ENCODE measurements at places on chromosomes 7 and 10. TPM values are rescaled to one million over a fixed set of nuclear protein-coding genes. Genes with fewer than 3 reads are reported as not detected.

DNA sequence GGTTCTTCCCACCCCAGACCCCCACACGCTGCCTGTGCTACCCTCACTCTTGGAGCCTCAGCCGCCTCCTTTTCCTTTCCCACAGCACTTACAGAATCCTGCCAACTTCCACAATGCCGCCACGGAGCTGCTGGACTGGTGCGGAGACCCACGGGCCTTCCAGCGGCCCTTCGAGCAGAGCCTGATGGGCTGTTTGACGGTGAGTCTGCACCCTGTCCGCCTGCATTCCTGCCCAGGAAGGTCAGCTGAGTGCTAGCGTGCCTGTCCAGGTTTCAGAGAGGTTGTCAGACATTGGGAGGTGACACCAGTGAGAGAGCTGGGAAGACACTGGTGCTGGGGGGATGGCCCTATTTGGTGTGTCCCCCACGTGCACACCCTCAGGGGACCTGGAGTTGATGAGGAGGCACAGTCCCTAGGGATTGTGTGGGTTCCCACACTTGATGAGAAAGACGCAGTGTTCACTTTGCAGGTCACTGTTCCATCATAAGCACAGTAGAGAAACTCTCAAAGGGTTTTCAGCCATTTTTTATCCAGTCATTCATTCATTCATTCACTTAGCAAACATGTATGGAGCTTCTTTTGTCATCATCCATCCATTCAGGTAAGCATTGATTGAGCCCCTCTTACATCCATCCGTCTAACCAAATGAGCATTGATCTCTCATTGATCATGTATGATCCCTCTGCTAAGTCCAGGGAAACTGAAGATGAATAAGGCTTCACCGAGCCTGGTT is 138.9 kb upstream of the PPIF start:
- H3K27me3 ChIP-seq: no peaks in the 10 kb centered on the region
- no peak for DNase-seq
- H3K36me3 ChIP-seq: peaks cover 89% of the 10 kb centered on the region
- H3K4me1 ChIP-seq: no peaks in the 10 kb centered on the region
- no peak overlapping the region for H3K27ac ChIP-seq
- H3K4me3 ChIP-seq: no peak overlapping the region

GRCh38 chr10:8061274-8062211 is 7.1 kb downstream of the GATA3 start:
- H3K36me3 ChIP-seq: no peaks in the 10 kb centered on the region
- H3K27ac ChIP-seq: no peak overlapping the region
- no peaks in the 10 kb centered on the region for H3K27me3 ChIP-seq
- DNase-seq: no peak

GRCh38 chr10:75294518-75294865 is 58.7 kb upstream of the COMTD1 start:
- no peaks in the 10 kb centered on the region for H3K27me3 ChIP-seq
- H3K27ac ChIP-seq: no peak overlapping the region
- peak overlapping the region; percentile 65 for H3K4me3 ChIP-seq
- no peak for DNase-seq

DNA sequence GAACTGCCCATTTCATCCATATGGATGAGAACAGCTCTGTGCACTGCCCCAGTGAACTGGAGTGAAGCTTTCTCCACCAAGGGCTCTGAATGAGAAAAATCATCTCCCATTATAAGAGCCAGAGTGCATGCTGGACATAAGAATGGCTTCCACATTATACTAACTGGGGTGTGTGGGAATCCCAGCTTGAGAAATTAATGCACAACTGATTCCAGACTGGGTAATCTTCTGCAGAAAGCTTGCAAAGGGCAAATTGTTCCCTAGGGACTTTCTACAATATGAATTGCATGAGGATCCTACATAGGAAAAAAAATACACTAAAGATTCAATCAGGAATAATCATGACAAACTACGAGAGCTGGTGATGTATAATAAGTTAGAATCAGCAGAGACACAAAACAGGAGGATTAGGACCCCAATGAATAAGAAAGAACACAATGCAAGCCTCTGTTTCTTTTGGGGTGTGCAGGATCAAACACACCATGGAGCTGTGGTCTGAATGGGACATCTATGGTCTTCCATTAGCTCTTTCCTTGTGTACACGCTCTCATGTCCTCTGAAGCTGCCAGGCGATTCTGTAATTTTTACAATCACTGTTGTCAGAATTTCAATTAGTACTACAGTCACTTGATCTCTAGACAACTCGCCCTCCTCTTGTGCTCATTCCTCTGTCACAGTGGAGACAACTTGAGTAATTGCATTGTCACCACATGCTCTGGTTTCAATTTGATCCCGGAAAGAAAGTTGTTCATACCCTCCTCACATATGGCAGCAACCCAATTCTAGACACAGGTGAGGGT is 1327.4 kb downstream of the GATA3 start:
- H3K4me1 ChIP-seq: no peaks in the 10 kb centered on the region
- no peak overlapping the region for H3K4me3 ChIP-seq
- H3K27me3 ChIP-seq: no peaks in the 10 kb centered on the region
- H3K27ac ChIP-seq: no peak overlapping the region

GRCh38 chr10:69876931-69877330 is 75.2 kb downstream of the COL13A1 start:
- peaks cover 12% of the 10 kb centered on the region for H3K4me1 ChIP-seq
- H3K4me3 ChIP-seq: no peak overlapping the region
- no peak overlapping the region for H3K27ac ChIP-seq

DNA sequence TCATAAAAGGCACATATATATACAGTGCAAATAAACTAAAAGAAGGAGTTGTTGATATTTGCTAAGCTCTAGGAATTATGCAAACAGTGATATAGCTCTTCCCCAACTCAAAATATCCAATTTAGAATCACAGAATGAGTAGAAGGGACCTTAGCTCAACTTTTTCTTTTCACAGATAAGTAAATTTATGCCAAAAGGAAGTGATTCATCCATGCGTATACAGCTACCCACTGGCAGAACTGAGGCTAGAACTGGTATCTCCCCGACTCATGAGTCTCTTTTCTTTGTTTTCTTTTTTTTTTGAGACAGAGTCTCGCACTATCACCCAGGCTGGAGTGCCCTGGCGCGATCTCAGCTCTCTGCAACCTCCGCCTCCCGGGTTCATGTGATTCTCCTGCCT is 54.2 kb upstream of the SVIL start:
- peaks cover 9% of the 10 kb centered on the region for H3K36me3 ChIP-seq
- no peaks in the 10 kb centered on the region for H3K27me3 ChIP-seq
- H3K4me3 ChIP-seq: no peak overlapping the region
- peak overlapping the region; percentile 13 for H3K27ac ChIP-seq

DNA sequence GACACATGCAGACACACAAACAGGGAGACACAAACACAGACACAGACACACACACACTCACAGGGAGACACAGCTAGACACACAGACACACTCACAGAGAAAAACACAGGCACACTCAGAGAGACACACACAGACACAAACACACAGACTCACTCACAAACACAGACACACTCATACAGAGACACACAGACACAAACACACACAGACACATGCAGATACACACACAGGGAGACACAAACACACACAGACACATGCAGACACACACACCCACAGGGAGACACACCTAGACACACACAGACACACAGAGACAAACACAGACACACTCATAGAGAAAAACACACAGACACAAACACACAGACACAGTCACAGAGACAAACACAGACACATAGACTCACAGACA is 67.9 kb downstream of the ADARB2 start:
- H3K36me3 ChIP-seq: no peaks in the 10 kb centered on the region
- no peaks in the 10 kb centered on the region for H3K4me1 ChIP-seq
- DNase-seq: no peak
- peaks cover 5% of the 10 kb centered on the region for H3K27me3 ChIP-seq
- no peak overlapping the region for H3K4me3 ChIP-seq

GRCh38 chr10:133418289-133418993 is 6.0 kb downstream of the SPRN start:
- H3K27me3 ChIP-seq: peaks cover 3% of the 10 kb centered on the region
- H3K4me1 ChIP-seq: no peaks in the 10 kb centered on the region
- H3K36me3 ChIP-seq: peaks cover 31% of the 10 kb centered on the region
- DNase-seq: no peak

DNA sequence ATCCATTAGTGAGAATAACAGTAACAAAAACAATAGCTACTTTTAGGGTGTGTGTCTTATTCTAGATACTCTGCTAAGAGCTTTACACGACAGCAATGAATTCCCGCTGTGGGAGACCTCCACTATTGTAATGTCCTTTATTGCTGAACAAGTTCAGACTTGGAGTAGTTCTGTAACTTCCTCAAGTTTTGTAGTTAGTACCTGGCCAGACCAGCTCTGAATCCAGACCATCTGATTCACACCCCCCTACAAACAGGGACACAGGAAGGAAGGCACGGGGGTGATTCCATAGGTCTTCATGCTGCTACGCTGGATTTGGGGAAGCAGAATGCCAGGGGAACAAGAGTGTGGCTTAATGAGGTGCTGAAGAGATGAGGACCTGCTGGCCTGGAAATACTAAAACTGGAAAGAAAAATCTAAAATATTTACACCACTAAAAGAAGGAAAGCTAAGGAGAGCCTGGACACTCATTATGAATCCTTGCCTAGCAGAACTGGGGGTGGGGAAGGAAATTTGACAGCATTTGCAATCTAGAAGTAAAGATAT is 194.6 kb upstream of the TMEM72 start:
- H3K4me1 ChIP-seq: no peaks in the 10 kb centered on the region
- H3K4me3 ChIP-seq: no peak overlapping the region
- DNase-seq: no peak
- no peaks in the 10 kb centered on the region for H3K27me3 ChIP-seq
- H3K36me3 ChIP-seq: no peaks in the 10 kb centered on the region
- H3K27ac ChIP-seq: no peak overlapping the region

The SEC31B gene
- 2.2 TPM for total RNA-seq

The SLC18A3 gene
- total RNA-seq: not detected

The GRM3 gene
- total RNA-seq: not detected

The FAM25G gene
- not detected for total RNA-seq

The FZD1 gene
- total RNA-seq: 9.9 TPM

The PPP1R3A gene
- total RNA-seq: not detected

The ANKRD61 gene
- 0.42 TPM for total RNA-seq

The STOX1 gene
- 1.6 TPM for total RNA-seq

The ARHGAP22 gene
- total RNA-seq: 0.53 TPM

The HGF gene
- total RNA-seq: not detected
